Inflammatory macrophage (primary cell): ENCODE measurements at places on chromosomes 2 and 18.

GRCh38 chr2:19654310-19655090, 247.3 kb downstream of the TTC32 start:
- no peak for DNase-seq

GRCh38 chr2:201345625-201346213, 11.4 kb downstream of the FLACC1 start:
- DNase-seq: no peak

GRCh38 chr2:61018318-61018755, 282 bp upstream of the PUS10 start:
- DNase-seq: no peak

DNA sequence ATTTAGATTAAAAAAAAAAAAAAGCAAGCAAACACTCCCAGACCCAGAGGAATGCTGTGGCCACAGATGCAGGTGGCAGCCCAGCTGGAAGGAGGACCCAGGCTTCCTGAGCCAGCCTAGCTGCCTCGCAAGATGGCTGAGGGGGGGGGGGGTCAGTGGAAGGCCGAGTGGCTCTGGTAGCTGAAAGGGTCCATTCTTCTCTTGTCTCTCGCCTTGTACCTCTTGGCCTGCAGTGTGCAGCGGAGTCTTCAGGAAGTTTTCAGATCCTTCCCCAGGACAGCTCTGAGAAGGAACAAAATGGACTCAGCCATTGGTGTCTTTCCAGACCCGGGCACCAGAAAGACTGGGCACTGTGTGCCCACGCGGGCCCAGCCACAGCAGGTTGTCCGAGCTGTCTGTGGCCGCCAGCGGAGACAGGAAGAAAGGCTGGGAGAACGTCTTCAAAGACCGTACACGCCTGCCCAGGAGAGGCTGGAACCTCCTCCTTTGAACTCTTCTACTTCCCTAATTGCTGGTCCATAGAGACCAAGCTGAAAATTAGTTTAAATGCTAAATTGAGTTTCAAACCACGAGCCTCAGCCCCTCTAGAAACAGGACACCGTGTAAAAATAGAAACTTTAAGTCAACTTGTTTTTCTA, 21.3 kb downstream of the APCDD1 start:
- no peak for DNase-seq
